ENCODE measurements at places on chromosomes 5 and 9.

GRCh38 chr5:81726297-81726696 is 24.6 kb downstream of the SSBP2 start:
- no peak for DNase-seq

GRCh38 chr9:33320568-33321261 is 30.4 kb downstream of the NFX1 start:
- no peak for DNase-seq

DNA sequence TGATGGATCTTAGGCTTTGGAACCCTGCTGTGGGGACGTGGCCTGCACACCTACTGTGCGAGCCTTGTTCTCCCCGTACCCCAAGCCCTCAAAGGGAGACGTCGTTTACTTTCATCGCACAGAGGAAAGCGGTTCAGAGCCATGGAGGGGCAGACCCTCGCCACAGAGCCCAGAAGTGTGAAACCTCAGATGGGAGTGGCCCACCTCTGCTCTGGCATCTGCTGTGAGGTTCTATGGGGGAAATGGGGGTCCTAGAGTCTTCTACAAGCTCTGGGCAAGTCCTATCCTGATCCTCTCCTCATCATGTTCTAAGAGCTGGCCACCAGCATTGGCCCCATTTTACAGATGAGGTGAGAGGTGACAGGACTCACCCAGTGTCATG is 3.7 kb upstream of the RNF44 start:
- DNase-seq: no peak

DNA sequence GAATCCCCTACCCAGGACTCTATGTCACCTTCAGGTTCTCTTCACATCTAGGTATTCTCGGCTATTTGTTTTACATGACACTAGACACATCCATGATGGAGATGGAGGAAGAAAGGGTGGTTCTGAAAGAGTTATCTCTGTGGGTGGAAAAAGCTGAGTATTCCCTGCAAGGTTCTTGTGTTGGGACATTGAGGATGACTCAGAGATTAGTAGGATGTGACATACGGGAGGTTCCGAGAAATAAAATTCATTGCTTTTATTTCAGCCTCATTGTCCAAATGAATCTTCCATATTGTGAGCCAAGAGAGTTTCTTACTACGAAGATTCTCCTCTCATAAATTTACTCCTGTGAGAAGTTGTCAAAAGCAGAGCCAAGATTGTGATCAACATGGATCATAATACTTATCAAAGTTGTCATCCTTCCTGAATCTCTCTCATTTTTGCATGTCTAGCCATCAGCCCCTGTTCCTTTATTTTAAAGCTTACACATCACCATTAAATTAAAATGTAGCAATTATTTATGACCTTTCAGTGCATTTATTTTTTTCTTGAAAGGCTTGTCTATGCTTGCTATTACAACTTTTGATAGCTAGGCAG is 370.0 kb downstream of the PSAT1 start:
- DNase-seq: no peak

GRCh38 chr5:141560151-141560550 is 58.6 kb downstream of the DIAPH1 start:
- peak; percentile 41 for DNase-seq

Data from retina (tissue), 1 donor.